GM12878 (cell line): ENCODE measurements at places on chromosomes 13 and 19. TPM values are rescaled to one million over a fixed set of nuclear protein-coding genes. Genes with fewer than 3 reads are reported as not detected.

RUBCNL gene
- 42.4 and 45.5 TPM in 2 replicates for polyA plus RNA-seq

IZUMO2 gene
- not detected in 2 replicates for polyA plus RNA-seq

ZFP14 gene
- polyA plus RNA-seq: 0.62 and 1.3 TPM in 2 replicates

MOB3A gene
- 69.9 and 79.5 TPM in 2 replicates for polyA plus RNA-seq

NANOS3 gene
- polyA plus RNA-seq: 0.62 and 1.0 TPM in 2 replicates

ALKBH6 gene
- polyA plus RNA-seq: 37.8 and 41.8 TPM in 2 replicates

MAP4K1 gene
- 211 and 220 TPM in 2 replicates for polyA plus RNA-seq

ZNF418 gene
- polyA plus RNA-seq: 0.79 and 1.1 TPM in 2 replicates

RFPL4A gene
- polyA plus RNA-seq: not detected in 2 replicates

PALM gene
- polyA plus RNA-seq: 0.16 and 0.19 TPM in 2 replicates
